ENCODE measurements at places on chromosomes 4 and X.

DNA sequence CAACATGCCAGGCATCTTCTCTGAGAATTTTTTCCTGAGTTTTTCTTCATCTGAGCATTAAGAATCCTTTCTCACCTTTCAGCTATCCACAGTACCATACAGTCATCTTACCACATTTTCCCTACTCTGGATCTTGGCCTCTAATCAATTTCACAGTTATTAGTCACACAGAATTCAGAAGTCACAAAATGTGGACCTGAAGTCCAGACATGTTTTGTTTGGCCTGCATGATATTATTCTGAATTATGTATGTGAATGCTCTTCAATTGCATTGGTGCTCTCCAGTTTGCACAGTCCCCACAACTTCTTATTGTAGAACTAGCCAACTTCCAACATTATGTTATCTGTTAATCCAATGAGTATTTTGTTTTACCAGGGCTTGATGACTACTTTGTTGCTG, 102.3 kb upstream of the GRIA3 start:
- no peak for DNase-seq

- DNase-seq, result no peak
Measured at GRCh38 chr4:83809581-83809980, 273.7 kb downstream of the GPAT3 start.

DNA sequence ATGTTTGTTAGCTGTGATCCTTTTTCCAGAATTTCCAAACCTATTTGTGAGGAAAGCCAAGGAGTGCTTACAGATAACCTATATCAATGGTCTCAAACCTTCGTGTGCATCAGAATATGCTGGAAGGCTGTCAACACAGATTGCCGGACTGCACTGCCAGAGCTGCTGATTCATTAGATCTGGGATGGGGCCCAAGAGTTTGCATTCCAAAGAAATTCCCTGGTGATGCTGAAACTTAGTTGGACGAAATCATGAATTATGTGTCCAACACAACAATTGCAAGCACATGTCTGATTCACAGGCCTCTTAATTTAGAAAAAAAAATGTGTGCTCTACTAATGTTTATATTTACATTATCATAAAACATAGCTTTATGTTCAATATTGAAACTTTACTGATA, 544.0 kb upstream of the AMOT start:
- no peak for DNase-seq

DNA sequence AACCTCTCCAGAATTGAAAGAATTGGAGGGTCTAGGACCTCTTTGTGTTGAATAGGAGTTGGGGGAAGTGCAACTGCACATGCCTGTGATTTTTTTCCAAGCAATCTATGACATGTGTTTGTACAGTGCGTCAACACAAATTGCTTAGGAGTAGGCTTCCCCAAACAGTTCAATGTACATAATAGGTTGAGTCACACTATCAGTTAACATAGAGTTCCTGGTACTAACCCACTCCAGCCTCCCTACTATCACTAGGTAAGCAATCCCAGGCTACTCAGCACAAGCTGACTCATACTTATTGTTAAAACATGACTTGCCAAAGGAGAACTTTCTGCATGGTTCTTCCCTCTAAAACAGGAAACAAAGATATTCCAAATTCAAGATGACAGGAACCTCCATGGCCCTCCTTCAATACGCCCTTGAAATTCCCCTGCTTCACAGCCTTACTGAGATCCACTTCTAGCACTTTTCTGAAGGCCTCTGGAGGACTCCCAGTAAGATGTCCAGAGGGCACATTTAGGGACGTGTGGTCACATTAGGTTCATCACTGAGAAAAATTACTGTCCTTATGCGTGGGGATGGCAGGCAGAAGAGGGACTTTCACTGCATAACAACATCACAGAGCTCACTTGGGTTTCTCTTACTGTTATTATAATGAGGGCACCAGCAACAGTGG, 8.4 kb upstream of the VSIG1 start:
- DNase-seq, result no peak

GRCh38 chr4:163344147-163345125, 744 bp downstream of the NPY5R start:
- no peak for DNase-seq

- DNase-seq, result no peak
Measured at GRCh38 chrX:53188763-53189162, 36.2 kb downstream of the KDM5C start.

DNA sequence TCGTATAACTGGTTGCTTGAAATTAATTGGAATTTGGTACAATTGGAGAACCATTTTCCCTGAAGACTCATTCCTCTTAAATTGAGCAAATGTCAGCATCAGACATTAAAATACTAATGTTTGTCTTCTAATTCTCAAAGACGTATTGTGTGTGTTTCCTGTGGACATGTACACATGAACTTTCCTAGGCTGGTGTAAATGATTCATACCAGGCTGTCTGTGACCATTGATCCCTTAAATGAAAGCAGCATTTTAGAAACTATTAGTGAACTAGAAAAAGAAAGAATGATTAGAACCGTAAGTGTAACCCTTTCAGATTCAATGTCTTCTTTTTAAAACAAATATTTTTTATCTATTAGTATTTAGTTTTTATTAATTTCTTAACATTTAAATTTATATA, 332.9 kb downstream of the PPP3CA start:
- DNase-seq, result no peak

DNA sequence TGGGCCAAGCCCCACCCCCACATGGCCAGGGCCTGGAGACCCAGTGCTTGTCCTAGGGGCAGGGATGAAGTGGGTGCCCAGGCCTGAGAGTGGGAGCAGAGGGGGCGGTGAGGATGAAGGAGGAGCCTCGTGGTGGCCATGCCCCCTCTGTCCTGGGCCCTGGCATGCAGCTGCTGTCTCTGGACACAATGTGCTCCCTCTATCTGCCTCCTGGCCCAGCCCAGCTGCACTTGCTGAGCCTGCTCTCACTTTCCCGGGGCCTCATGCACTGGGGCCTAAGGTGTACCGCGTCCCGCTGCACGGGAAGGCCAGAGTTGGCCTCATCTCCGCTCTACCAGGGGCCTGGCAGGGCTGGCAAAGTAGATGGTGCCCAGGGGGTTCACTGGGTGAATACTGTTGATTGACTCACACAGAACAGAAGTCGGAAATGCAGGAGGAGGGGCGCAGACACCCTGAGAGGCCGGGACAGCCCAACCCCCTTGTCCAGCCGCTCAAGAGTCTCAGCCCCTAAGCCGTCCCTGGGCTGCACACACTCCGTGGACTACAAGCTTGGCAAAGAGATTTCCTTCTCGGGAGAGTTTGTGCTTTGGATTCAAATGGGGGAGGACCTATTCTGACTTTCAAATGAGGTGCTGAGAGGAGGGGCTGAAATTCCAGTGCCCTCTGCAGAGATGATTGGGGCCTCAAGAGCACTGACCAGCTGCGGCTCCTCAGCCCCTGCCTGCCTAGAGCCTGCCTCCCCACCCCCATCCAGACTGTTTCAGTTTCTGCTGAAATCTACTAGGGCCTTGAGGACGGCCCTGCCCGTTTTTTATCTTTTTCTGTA, 112.4 kb downstream of the PSAPL1 start:
- no peak for DNase-seq

GRCh38 chr4:97432551-97432950, 710.7 kb downstream of the STPG2 start:
- no peak for DNase-seq
